ENCODE measurements at places on chromosomes 3 and 15.

- no peak for DNase-seq
These were observed 10.7 kb downstream of the KLF15 start for GRCh38 chr3:126346466-126346865.

GRCh38 chr3:129025108-129025507, 24.0 kb downstream of the EFCC1 start:
- DNase-seq, result no peak

- no peak for DNase-seq
These were observed 44.0 kb upstream of the PCSK6 start for GRCh38 chr15:101533371-101534140.

GRCh38 chr3:196688349-196688748, 23.7 kb downstream of the CEP19 start:
- no peak for DNase-seq

- DNase-seq, result no peak
These were observed 443.7 kb downstream of the EPHA6 start for GRCh38 chr3:97257942-97258697.

GRCh38 chr3:141436180-141436579, 50.6 kb upstream of the RASA2 start:
- no peak for DNase-seq

DNA sequence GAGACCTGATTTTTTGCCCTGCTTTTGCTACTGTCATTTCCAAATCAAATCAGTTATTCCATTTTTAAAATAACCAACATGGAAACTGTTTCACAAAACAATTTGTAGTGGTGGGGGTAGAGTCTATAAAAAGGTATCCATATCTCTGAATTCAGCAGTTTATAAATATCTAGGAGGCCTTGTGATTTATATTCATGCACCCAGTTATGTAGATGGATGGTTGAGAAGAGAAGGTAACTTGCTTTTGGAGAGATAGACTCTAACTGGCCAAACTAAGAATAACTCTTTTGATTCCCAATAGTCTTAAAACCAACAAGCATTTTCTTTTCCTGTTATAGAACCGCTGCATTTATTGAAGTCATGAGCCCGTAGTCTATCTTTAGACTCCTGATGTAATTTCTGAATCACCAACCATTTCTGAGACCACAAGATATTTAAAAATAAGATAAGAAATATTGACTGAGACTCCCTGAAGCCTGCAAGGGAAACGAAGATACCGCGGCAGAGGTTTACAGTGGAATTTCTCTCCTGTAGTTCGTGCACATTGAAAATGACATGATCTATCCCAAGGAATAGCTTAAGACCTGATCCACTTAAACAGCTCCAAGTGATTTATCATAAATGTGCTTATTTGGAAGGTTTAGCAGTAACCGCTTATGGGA, 68.5 kb downstream of the SAMMSON start:
- DNase-seq, result no peak

DNA sequence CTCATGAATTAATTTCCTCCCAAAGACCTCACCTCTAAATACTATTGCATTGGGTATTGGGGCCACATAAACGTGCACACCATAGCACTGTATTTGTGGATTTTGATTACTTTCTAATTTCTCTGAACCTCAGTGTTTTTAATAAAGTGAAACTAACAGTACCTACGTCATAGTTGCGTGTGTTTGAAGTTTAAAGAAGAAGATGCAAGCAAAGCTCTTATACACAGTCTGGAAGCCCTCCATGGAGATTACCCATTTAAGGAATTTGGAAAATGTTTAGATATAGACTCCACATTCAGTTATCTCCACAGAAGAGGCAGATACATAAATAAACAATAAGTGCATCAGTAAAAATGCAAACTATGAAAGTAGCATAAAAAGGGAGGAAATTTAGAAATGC, 581.1 kb upstream of the GBE1 start:
- DNase-seq, result no peak

GRCh38 chr3:102525624-102526023, 90.8 kb downstream of the ZPLD1 start:
- no peak for DNase-seq

DNA sequence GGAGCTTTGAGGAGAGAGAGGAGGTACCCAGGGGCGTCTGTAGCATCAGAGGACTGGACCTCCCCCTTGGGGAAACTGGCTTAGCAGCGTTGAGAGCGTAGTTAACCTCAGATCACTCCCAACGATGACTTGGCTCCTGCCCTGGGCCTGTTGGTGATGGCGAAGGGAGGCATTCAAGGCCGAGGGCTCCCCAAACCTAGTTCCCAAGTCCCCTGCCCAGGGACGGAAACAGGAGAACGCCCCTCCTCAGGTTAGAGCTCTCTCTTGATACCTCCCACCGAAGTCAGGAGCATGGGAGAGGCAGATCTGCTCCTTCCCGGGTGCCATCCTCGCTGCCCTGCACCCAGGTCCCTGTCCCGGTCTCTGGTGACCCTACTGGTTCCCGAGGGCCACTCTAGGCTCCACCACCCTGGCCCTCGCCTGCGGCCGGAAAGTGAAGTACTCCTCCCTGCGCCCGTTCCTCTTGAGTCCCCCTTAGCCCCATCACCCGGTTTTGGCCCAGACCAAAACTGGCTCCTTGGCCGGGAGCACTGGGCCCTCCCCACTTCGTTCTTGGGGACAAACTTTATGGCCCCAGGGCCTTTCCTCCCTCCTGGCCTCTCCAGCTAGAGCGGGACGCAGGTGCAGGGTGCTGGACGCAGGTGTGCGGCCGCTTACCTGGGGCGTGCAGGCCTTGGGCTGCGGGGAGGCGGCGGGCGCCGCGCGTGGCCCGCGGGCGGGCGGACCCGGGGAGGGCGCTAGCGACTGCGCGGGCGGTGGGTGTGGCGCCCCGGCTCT, 2.6 kb upstream of the SKOR1 start:
- DNase-seq, result no peak

DNA sequence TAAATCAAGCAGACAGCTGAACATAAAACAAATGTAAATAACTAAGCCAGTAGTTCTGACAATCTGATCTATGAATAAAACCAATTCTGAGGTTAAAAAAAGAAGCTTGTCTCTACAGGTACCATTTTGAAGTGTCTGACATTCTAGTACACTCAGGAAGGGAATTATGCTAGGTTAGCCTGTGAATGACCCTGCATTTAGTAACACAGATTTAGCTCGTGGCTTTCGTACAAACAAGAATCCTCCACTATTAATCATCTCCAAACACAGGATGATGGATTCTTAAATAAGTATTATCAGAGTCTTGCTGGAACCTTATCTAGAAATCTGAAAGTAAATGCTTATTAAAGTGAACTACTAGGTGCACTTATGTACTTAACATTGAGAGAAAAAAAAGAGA, 1120.1 kb downstream of the ROBO1 start:
- no peak for DNase-seq

DNA sequence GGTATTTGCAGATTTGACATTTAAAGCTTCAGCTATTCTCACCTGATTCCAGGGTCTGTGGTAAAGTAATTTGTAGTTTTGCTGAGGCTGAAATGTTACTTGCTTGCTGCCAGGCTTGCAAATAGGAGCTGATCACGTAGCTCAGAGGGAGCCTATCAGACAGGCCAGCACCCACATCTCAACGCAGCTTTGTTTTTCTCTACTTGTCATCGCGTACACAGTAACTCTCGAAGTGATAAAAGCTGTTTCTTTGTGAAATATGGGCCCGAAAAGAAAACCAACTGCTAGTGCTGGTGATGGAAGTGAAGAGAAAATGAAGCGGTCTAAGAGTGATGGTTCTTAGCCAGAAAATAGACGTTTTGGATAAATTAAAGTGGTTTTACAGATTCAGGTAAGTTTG, 23.4 kb downstream of the RAB5A start:
- no peak for DNase-seq

DNA sequence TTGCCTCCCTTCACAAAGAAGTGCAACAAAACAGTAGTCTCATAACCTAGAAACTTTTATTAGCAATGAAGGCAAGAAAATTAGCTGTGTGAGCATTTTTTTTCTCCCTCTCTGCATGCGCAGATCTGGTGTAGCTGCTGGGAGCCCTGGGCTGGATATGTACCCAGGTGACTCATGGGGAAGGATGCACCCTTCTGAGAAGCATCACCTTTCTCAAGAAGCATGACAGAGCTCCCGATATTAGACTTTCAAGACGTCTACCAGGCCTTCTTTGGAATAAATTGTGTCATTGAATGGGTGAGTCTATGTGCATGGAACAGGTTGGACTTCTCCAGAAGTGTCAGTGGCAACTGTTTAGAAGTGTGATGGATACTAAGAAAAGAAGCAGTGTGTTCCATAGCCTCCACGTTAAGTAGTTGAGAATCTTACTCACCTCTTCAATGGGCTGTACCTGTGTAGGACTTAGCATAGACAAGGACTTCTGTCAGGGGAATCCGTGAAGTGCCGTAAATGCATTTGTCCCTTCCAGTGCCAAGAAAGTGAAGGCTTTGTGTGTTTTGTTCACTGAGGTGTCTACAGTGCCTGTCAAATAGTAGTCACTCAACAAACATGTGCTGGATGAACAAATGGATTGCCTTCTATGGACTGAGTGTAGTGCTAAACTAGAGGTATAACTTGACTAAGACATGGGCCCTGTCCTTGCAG, 47.7 kb upstream of the RASGRP1 start:
- DNase-seq, result no peak

GRCh38 chr3:9770276-9770812, 597 bp upstream of the CAMK1 start:
- DNase-seq, result peak; percentile 83

DNA sequence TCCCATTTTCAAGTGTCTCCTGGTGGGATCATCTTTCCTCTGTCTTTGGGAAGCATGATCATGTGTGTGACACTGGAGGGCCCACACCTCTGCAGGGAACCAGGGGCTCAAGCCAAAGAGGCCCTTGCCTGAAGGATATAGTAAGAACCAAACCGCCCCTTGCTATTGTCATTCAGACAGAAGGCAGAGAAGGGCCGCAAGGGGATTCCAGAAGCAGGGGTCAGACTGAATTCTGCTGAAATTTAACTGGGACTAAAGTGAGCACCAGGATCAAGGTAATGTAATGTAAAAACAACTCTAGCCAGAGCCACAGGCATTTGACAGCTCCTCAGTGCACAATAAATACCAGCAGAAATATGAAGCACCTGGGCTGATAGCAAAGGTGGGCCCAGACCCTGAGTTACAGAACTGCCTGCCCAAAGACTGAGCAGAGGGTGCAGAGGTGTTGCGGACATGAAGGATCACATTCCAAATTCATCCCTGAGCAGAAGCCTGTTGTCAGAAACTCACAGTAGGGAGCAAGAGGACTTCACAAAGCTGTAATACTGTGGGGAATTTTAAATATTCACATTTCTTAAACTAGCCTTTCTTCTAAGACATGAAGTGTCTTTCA, 46.0 kb upstream of the RASGRF1 start:
- no peak for DNase-seq

DNA sequence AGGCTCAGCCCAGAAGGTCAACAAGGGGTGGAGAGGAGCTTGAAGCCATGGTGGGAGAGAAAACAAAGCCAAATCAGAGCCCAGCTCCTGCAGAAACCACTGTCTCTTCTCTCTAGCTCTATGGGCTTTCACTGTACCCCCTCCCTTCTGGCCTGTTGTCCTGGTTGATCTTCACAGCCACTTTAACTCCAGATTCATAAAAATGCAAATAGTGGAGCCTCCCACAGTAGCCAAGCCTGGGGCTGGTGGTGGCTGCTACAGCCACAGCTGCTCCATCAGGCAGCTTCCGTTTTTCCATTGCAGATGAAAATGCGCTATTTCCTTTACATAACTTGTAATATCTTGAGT, 20.7 kb upstream of the CAV3 start:
- no peak for DNase-seq

DNA sequence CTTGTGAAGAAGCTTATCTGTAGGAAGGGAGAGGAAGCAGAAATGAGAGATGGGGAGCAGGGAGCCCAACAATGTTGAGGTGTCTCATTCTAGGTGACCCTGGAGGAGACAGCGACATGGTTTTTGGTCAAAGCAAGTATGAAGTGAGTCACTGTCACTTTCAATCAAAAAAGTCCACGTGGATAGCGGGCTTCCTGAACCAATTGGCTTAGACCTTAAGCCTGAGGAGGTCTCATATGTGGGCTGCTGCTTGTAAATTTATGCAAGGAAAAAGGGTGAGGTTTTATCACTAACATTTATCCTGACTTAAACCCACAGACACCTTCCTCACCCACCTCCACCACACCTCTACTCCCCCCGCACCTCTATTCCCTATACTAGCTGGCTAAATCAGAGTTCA, 22.7 kb downstream of the CLDN11 start:
- no peak for DNase-seq

DNA sequence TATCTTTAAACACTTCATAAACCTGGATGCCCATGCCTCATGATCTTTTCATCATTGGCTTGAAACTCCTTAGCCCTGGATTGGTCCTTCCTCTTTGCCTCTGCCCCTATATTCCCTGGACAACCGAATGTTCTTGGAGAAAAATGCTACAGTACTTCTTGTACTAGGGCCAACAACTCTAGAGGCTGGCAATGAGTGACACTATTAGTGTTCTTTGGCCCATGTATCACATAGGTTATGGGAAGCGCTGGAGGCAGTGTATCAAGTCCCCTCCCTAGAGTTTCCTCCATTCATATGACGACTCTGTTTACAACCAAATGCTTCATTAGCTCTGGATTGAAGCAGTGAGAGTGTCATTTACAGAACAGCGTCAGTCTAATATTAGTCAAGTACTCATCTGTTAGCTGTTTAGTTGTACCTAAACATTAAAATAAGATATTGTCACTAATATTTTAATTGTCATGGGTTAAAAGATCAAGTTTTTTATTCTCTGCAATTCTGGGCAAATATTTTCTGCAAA, 66.4 kb upstream of the MYO5C start:
- DNase-seq, result no peak

GRCh38 chr15:81780966-81781365, 264.9 kb downstream of the MEX3B start:
- no peak for DNase-seq

- no peak for DNase-seq
These were observed 54.3 kb upstream of the SMAD3 start for GRCh38 chr15:67010898-67011616.

GRCh38 chr15:52308446-52309153, 13.0 kb upstream of the MYO5C start:
- DNase-seq, result no peak

- no peak for DNase-seq
These were observed 5.6 kb upstream of the PLEKHO2 start for GRCh38 chr15:64836023-64836536.

DNA sequence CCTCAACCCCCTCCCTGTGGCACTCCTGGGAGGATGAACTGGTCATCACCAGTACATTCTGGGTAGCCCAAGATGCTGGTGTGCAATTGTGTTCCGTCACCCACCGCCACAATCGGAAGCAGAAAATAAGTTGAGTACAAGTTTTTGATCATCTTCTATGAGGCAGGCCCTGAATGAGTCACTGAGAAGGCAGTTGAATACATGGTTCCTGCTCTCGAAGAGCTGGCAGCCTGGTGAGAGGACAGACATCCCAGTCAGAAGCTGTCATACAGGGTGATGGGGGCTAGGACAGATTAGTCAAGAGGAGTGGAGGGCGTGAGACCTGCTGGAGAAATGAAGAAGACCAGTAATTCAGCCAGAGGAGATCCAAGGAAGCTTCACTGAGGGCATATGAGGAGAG, 6.2 kb downstream of the CEMIP start:
- DNase-seq, result no peak
